ENCODE measurements at places on chromosomes 6 and 20.

DNA sequence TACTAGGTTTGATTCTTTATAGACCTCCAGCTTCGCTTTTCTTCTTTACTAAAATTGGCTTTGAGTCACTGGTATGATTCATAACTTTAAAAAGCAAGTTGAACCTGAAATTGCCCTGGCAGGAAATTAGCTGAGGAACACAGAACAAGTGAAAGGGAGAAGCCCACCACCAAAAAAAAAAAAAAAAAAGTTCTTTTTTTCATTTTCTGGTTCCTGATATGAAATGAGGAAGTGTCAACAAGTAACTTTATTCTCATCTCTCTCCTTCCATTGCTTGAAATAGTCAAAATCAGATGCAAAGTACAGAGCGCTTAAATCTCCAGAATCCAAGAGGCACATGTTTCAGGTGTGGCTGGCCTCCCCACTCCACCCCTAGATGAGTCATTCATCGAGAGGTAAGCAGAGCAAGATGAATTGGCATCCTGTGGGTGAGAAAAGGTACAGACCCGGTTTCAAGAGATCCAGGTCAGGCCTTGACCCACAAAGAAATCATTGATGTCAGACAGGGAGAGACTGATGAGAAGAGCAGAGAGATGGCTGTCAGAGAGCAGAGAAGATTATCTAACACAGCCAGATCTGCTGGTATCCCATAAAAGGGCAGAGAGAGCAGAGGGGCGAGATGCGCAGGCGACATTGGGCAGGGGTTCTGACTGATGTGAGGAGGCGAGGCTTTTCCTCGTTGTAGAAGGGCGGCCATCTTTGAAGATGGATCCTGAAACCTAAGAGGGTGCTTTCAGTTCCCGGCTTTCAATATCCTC is 54.8 kb upstream of the MBOAT1 start:
- peak; percentile 17 for DNase-seq

DNA sequence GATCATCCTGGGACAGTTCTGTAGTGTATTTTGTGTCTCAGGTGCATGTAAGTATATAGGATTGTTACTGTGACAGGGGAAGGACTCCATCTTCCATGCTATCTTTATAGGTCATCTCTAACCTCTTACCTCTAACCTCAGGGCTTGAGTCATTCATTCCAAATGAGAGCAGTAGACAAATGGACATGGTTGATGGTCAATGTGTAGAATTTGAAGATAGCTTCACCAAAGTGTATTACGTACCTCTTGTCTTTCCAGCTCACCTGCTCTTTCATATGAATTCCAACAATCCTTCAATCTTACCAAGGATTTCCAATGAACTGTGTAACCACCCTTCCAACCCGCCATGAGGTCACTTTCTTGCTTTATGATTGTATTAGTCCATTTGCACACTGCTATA is 8.7 kb upstream of the ADGRG6 start:
- no peak for DNase-seq

DNA sequence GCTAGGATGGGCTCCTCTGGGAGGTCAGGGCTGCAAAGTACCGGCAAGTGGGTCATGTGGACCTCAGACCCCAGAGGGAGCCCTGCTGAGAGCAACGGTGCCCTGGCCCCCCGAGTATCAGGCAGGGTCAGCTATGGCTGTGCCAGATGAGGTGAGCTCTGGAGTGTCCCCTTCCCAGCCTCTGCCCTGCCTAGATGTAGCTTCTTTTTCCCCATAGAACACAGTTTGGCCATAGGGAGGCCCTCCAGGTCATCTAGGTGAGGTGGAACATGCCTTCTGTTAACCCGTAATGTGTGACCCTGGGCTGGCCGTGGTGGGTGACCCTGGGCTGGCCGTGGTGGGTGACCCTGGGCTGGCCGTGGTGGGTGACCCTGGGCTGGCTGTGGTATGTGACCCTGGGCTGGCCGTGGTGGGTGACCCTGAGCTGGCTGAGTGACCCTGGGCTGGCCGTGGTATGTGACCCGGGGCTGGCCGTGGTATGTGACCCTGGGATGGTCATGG is 21.2 kb upstream of the PCMTD2 start:
- DNase-seq: no peak

DNA sequence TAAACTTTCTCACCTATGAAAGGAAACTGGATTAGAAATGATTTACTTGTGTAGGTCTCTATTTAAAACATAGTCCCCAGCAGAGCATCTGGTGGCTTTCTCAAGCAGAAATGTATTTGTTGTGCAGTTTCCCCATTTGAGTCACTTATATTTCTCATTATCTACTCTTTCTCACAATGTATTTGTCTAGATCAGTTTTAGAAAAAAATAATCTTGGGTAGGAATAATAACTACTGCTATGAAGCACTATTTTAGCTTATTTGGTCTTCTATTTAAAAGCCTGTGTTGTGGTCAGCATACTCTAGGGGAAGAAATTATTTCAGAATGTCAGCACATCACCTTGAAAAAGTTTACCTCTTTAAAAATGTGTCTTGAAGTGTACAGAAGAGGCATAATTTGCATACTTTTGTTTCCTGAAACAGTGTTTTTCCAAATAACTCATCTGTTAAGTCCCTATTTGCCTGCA is 60.9 kb upstream of the PRL start:
- no peak for DNase-seq

- DNase-seq: no peak
Measured at GRCh38 chr6:25147223-25147622, 132.0 kb upstream of the CARMIL1 start.

GRCh38 chr20:56540415-56540814 is 7.4 kb downstream of the FAM209B start:
- no peak for DNase-seq

GRCh38 chr20:5197847-5198650 is 71.2 kb downstream of the CDS2 start:
- no peak for DNase-seq

DNA sequence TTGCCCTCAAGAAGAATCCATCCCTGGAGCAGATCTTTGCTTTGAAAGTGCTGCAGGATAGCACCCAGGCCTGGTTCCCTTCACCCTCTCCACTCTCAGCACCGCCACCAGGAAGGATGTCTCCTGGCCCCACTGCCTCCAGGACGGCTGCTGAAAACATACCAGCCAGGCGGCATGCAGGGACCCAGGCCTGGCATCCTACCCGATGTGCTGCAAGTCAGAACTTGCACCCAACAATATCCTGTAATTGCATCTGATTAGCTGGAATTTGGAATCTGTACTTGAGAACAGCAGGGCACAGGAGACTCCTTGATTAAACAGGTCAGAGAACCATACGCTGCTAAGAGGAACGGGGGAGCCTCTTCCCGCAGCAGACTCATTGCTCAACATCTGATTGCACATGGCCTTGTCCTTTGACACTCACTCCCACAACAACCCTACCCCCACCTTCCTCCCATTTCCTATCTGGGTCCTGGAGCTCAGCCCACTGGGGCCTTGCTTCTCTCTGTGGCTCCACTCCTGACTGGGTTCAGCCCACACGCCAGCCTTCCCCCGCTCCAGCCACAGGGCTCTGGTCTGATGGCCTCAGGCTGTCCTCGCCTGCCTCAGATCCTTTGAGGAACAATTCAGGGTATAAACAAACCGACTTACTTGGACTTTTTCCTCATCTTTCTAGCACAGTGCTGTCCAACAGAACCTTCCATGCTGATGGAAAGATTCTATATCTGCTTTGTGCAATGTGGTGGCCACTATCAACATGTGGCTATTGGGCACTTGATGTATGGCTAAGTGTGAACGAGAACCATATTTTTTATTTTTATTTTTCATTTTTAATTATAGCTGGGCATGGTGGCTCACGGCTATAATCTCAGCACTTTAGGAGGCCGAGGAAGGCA is 78.0 kb downstream of the FGD2 start:
- DNase-seq: no peak

DNA sequence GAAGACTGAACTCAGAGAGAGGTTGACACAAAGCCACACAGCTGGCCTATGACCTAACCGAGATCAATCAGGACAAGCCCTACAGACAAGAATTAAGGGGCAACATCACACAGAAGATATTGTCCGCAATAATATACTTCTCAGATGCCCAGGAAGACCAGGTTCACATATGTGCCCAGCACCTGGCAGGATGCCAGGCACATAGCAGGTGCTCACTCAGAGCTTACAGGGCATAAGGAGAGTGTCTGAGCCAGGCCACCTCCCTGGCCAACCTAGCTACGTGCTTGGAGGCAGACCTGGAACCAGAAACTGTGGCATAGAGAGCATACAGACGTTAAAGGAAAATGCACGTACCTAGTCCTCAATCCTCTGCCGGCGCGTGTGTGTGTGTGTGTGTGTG is 87.0 kb upstream of the LRFN2 start:
- no peak for DNase-seq

DNA sequence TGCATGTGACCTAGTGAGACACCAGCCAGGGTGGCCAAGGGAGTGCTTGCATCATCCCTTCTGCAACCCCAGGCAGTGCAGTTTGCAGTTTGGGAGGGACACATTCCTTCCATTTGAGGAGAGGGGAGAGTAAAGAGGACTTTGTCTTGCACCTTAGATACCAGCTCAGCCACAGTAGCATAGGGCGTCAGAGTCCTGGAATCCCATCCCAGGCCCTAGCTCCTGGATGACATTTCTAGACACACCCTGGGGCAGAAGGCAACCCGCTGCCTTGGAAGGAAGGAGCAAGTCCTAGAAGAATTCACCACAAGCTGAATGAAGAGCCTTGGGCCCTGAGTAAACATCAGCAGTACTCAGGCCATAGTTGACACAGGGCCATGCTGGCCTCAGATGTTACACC is 680.4 kb upstream of the IMPG1 start:
- DNase-seq: no peak

DNA sequence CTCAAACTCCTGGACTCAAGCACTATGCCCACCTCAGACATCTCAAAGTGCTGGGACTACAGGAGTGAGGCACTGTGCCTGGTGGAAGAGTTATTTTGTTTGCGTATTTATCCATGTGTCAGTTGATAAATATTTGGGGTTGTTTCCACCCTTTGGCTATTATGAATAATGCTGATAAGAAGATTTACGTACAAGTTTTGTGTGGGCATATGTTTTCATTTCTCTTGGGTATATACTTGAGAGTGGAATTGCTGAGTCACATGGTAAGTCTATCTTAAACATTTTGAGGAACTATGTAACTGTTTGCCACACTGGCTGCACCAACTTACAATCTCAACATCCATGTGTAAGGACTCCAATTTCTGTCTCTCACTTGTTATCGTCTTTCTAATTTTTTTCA is 200.3 kb downstream of the RNGTT start:
- DNase-seq: no peak

GRCh38 chr6:40485300-40485699 is 101.9 kb downstream of the LRFN2 start:
- DNase-seq: no peak

DNA sequence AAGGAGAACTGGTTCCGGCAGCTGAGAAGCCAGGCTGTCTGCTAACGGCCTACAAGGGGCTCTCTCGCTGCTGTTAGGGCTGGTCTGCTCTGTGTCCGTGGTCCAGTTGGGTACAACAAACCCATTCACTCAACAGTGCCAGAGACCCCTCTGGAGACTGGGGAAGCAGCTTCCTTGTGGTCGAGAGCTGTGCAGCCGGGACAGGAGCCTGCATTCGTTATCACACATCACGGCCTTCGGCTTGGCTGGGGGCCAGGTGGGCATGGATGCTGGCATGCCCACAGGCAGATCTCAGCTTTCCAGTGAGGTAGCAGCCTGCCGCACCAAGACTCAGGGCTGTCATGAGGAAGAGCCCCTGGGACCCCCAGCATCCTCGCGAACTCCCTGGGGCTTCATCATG is 124.7 kb downstream of the PREX1 start:
- DNase-seq: no peak

GRCh38 chr20:44279228-44279627 is 31.8 kb downstream of the FITM2 start:
- no peak for DNase-seq

Data from GM12891 (cell line).